ENCODE measurements at places on chromosomes 4 and X.

DNA sequence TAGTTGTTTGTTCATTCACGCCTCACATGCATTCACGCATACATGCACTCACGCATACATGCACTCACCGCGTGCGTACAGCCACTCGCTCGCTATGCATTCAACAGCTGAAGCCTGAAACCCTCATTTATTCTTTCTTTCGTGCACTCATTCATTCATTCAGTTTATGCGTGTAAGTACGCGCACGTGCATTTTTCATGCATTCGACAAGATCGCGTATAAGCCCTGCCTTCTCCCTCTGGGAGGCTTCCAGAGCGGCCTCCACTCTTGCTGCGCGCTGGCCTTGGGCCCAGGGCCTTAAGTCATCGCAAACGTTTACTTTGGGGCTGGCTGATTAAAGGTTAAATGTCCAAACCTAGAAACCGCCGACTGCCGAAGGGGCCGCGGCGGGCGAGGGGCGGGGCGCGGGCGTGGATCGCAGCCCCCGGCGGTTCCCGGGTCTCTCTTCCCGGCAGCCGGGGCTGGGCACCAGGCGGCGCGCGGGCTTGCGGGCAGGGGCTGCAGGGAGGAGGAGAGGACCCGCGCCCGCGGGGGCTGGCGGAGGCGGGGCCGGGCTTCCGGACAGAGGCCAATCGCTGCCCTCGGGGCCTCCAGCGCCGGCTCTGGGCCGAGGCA, at the start of gene GYG2:
Gene GYG2 (plus strand): TSS at position 587 of the 615 bp plus-strand sequence. CDS start 1,259 bp downstream, outside the sequence.
- no peak for DNase-seq

DNA sequence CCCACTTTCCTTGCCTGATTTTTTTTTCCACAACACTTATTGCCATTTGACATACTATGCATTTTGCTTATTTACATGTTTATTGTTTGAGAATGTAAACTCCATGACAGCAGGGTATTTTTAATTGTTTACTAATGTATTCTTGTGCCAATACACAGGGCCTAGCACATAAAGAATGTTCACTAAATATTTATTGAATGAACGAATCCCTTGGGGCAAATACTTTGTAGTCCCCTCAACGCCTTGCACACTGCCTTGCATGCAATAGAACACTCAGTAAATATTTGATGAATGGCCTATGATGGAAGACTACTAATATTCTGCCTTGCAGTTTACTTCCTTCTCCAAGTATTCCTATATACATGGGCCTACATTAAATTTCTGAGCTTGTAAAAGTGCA, 1.4 kb upstream of the PRPS1 start:
- no peak for DNase-seq

DNA sequence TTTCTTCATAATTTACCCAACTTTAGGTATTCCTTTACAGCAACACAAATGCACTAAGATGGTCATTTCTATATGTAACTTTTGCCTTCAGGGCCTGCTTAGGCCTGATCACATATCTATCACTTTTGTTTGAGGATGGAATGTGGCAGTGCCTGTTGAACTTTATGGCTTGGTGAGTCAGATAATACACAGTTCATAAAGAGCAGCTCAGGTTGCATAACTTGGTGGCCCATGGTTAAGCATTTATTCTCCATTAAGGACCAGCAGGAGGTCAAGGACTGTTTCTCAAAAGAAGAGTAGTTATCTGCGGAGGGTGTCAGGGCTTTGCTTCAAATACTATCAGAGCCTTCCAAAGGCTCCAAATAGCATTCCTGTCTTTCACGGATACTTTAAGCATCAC, 124.1 kb upstream of the PDHA2 start:
- DNase-seq, result no peak

- no peak for DNase-seq
These were observed 91.1 kb downstream of the PPP3CA start for GRCh38 chr4:101256222-101256621.

DNA sequence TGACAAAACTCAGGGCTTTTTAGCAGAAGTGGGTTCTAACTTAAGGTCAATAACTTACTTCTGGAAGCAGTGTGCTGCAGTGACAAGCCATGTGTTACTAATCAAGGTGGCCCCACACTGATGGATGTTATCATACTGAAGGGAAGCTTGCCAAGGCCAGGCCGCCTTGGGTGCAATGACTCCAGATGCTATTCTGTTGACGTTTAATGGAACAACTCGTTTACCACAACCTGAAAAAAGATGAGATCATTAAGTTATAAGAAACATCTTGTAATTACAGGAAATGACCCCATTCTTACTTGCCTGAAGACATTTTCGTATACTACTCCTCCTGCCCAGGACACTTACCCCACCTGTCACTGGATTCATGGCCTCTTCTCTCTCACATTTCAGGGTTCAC, 38.9 kb upstream of the TMPRSS11D start:
- DNase-seq, result no peak

DNA sequence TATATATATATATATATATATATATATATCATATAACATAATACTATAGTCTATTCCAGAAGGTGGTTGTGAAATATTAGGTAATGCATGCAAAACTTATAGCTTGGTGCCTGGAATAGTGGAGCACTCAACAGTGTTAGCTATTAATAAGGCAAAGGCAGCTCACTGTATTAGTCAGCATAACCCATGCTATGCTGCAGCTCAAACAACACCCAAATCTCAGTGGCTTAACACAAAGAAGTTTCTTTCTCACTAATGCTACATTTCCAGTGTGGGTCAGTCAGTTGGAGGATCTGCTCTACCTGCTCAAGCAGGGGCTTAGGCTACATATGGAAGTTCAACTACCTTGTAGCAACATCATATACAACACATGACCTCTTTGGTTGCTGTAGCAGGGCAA, 5.2 kb upstream of the RPGR start:
- DNase-seq, result no peak

GRCh38 chr4:49000806-49001205, 14.7 kb downstream of the CWH43 start:
- no peak for DNase-seq

GRCh38 chr4:94516067-94516466, 64.3 kb downstream of the PDLIM5 start:
- DNase-seq, result no peak

DNA sequence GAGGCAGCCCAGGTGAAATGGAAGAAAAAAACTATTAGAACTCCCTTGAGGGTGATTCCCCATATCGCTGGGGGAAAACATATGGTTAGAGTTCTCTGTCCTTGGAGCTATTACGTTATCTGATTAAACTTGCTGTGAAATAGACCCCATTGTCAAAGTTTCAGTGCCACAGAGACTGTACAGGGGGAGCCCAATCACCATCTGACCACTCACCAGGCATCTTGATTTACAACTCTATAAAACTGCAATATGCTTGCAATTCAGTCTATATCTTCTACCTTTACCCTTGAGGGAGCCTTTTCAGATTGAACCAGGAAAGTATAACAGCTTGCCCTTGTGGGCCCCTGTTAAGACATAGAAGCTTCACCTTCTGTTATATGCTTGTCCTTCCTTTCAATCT, 18.2 kb downstream of the TMEM255A start:
- no peak for DNase-seq

GRCh38 chr4:25919676-25920075, 5.7 kb downstream of the SMIM20 start:
- no peak for DNase-seq

DNA sequence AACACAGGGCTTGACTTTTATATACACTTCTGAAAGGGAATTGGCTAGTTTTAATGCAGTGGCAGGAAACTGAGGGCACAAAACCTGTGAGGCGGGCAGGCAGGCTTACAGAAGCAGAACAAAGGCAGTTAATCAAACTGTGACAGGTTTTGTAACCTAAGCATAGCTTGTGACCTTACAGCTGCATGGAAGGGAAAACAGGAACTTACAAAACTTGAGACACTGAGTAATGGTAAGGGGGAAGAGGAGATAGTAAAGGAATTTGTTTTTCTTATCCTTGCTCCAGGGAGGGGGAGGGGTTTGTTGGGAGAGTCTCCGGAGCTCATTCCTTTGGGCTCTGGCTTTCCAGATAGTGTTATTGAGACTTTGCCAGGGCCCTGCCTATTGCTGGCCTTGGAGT, 55.6 kb downstream of the SLITRK4 start:
- DNase-seq, result no peak

- peak; percentile 26 for DNase-seq
These were observed 14.7 kb upstream of the ATP8A1 start for GRCh38 chr4:42671431-42672194.

GRCh38 chr4:98939892-98940298, 11.0 kb upstream of the EIF4E start:
- DNase-seq, result no peak

DNA sequence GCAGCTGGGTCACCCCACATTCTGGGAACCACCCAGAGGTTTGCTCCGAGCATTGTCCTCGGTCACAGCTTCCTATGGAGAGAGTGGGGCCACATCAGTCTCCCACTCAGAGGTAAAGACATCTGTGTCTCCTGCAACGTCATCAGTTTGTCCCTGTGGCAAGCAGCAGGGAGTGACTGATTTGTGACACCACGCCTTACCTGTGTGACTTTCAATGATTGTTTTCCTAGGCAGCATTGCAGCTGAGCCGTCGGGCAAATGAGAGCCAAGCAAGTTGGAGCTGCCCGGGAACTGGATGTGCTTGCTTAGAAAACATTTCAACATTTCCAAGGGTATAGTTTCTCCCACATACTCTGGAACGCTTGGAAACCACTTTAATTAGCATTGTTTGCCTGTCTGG, 29.7 kb upstream of the HELT start:
- no peak for DNase-seq

DNA sequence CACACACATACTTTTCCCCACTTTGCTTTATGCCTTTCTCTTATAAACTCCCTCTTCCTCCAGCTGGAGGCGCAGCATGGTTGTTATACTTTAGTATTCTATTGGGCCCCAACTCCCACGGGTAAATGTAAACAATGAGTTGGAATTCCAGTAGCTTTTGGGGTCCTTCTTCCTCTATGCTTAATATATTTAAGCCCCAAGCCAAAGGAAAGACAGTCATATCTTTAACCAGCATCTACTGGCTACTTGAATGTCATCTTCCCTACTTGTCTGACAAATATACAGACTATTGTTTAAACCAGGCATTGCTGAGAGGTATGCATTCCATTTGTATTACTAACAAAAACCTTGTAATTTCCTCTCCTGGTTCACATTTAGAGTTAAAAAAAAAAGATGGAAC, 72.9 kb downstream of the WDR19 start:
- no peak for DNase-seq

DNA sequence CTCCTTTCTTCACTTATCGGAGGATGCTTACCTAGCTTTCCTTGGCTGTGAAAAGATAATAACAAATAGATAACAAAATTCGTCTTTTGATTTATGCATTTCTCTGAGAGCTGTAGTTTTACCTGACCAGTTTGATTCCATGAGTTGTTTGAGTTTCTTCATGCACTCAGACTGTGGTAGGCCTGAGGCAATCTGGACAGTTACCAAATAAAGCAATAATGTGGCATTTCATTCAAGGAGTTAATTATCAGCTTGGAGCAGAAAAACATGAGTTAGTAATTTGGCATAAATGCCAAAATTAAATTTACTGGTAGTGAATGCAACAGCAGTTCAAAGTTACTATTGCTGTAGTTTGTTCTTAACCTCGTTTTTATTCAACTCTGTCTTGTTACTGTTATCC, 53.5 kb downstream of the FABP2 start:
- DNase-seq, result no peak

DNA sequence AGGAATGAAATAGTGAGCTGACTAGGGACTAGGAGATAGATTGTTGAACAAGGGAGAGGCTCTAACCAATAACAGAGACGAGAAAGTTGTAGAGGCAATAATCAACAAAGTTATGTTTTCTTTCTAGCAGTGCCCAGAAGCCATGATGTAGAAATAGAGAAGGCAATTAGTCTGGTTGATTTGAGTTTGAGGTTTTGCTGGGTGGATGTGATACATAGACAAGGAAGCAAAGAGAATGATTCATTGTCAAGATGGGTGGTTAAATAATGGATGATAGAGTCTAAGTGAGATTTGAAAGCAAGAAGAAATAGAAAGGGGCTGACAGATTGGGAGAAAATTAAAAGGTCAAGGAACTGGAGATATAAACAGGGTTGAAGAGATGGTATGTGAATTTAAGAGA, 11.2 kb downstream of the RBM41 start:
- no peak for DNase-seq

GRCh38 chrX:38839277-38839676, 38.0 kb downstream of the MID1IP1 start:
- DNase-seq, result no peak

DNA sequence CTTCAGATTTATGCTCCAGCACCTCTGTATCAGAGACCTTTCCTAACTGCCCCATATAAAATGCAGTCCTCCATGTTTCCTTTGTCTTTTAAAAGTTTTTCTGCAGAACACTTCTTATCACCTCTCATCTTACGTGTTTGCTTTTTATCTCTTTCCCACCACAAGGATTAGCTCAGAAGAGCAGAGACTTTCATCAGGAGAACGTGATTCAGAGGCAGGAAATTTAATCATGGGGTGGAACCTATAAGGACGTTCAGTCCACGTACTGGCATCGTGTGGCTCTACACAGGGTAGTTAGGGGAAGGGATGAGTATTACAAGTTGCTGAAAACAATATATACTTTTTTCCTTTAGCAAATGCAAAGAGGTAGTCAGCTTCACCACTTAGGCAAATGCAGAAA, 98.7 kb downstream of the SORBS2 start:
- no peak for DNase-seq

GRCh38 chr4:33013282-33013681, 2293.1 kb downstream of the PCDH7 start:
- no peak for DNase-seq

- DNase-seq, result no peak
These were observed 3.5 kb downstream of the BCOR start for GRCh38 chrX:40094041-40094899.

- DNase-seq, result no peak
These were observed 201.1 kb upstream of the FAT1 start for GRCh38 chr4:186924723-186925122.

DNA sequence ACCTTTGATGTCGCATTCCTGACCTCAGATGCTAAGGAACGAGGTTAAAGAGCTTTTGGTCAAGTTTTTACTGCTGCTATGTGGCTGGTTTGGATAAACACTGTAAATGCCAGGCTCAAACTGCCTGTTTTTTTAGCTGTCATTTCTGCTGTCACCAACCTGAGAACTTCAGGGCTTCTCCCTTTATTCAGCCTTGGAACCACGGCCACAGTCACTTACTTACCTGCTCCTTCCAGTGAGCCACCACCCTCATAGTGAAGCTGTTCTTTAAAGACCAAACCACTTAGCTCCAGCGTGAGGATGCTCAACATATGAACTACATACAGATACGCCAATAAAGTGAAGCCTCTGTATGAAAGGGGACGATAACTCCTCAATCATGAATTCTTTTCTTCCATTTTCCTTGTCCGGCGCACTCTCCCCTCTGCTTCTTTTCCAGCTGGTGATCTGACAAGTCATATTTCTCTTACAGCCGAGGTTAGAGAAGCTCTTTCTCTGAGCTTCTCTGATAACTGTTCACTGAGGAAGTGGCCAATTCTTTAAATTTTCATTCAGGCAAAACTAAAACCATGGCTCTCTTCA, 152.8 kb upstream of the ANK2 start:
- no peak for DNase-seq

- DNase-seq, result no peak
These were observed 108.7 kb upstream of the ATP6AP2 start for GRCh38 chrX:40471965-40472648.
